ENCODE measurements at places on chromosomes 4 and X. TPM values are rescaled to one million over a fixed set of nuclear protein-coding genes. Genes with fewer than 3 reads are reported as not detected.

Gene SHOX
- not detected for total RNA-seq

Gene TRIM75
- not detected for total RNA-seq

Gene BANK1
- total RNA-seq = 2.9 TPM

Gene NCAPG
- 1.6 TPM for total RNA-seq

Gene HSD17B13
- total RNA-seq = 0.18 TPM

Gene ABCB7
- 23.1 TPM for total RNA-seq

Gene IL21
- not detected for total RNA-seq

Gene REELD1
- not detected for total RNA-seq

- peaks cover 4% of the 10 kb centered on the region for H3K27me3 ChIP-seq
- H3K27ac ChIP-seq = no peak overlapping the region
- no peaks in the 10 kb centered on the region for H3K36me3 ChIP-seq
- DNase-seq = no peak
Measured at GRCh38 chr4:101584306-101584705, 206.2 kb upstream of the BANK1 start.

- H3K27ac ChIP-seq = no peak overlapping the region
- peaks cover 23% of the 10 kb centered on the region for H3K27me3 ChIP-seq
- no peaks in the 10 kb centered on the region for H3K4me1 ChIP-seq
- H3K36me3 ChIP-seq = no peaks in the 10 kb centered on the region
Measured at GRCh38 chrX:107482046-107482445, 32.6 kb downstream of the FRMPD3 start.

GRCh38 chr4:26955241-26955640 lies 94.6 kb downstream of the STIM2 start:
- no peaks in the 10 kb centered on the region for H3K4me1 ChIP-seq
- no peaks in the 10 kb centered on the region for H3K36me3 ChIP-seq
- DNase-seq = no peak
- no peak overlapping the region for H3K27ac ChIP-seq

DNA sequence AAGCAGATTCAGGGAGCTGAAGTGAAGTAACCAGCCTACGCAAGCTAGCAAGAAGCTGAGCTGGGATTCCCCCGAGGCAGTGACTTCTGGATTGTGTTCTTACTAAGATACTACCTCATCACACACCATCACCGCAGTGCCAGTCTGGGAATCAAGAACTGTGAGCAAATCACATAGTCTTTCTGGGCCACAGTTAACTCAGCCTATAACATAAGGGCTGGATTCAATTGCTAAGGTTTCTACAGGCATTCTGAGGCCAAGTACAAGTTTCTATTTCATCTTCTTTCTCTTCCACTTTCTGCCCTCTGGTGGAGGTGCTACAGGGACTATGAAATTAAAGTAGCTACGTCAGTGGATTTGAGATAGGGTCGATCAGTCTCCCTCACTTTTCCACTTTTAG lies 1.4 kb upstream of the CORIN start:
- DNase-seq = peak; percentile 11
- H3K4me1 ChIP-seq = peaks cover 13% of the 10 kb centered on the region
- H3K4me3 ChIP-seq = no peak overlapping the region
- no peak overlapping the region for H3K27ac ChIP-seq

DNA sequence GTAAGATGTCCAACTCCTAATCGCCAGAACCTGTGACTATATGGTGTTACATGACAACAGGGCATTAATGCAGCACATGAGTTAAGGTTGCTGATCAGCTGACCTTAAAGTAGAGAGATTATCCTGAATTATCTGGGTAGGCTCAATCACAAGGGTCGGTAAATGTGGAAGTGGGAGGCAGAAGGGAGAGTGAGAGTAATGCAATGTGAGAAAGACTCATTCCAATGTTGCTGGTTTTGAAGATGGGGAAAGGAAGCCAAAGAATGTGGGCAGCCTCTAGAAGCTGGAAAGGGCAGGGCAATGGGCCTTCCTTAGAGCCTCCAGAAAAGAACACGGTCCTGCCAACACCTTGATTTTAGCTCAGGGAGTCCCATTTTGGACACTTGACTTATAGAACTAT lies 67.4 kb downstream of the STX18 start:
- no peak for DNase-seq
- H3K4me3 ChIP-seq = no peak overlapping the region
- peak overlapping the region; percentile 64 for H3K27ac ChIP-seq
- H3K4me1 ChIP-seq = peaks cover 17% of the 10 kb centered on the region
- H3K36me3 ChIP-seq = peaks cover 7% of the 10 kb centered on the region
- H3K27me3 ChIP-seq = no peaks in the 10 kb centered on the region

DNA sequence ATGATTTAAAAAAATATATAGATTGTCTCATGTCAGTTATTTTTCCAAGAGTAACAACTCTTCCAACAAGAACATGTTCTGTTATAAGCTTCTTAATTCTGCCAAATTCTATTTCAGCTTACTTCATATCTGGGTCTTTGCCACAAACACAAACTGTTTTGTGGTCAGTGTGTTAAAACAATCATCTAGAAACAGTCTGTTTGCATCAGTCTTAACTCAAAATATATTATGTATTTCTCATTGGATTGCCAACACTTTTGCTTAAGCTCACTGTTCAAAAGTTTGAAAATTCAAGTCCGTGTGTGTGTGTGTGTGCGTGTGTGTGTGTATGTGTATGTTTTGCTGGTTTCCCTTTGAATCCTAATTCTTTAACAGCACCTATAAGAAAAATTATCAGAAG lies 752.3 kb upstream of the NDST4 start:
- H3K27ac ChIP-seq = no peak overlapping the region
- no peak overlapping the region for H3K4me3 ChIP-seq
- no peaks in the 10 kb centered on the region for H3K27me3 ChIP-seq
- H3K36me3 ChIP-seq = no peaks in the 10 kb centered on the region
- H3K4me1 ChIP-seq = no peaks in the 10 kb centered on the region
- DNase-seq = no peak

DNA sequence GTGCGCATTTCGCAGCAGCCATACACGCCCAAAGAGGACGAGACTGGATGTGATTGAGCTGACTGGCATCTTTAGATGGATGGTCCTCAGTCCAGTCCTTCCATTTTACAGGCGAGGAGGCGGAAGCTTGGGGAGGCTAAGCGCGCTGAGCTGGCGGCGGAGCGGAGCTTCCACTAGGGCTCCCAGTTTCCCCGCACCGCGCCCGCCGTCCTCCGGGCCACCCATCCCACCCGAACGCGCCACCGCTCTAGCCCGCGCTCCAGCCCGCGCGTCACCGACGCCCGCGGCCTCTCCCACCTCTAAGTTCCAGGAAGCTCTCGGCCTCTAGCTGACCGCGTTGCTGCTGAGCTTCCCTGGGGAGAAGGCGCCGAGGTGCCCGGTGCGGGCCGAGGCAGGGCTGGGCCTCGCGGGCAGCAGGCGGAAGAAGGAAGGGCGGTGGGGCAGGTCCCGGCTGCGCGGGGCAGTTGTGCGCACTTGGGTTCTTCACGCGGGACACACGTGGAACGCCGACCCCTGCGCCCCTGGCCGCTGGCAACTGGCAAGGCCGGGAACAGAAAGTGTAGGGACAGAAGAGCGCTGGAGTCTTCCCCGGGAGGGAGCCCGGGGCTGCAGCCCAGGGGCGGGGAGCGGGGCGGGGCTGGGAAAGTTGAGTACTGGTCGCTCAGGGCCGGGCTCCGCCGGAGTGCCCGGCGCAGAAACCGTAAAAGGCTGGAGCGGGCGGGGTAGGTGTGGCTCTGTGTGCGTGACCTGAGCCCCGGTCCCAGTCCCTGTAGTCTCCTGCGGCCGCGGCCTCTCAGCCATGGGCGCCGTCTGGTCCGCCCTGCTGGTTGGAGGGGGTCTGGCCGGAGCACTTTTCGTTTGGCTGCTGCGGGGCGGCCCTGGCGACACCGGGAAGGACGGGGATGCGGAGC lies at the start of gene STBD1:
TSS of gene STBD1 (plus strand) at position 763 of the 911 bp plus-strand sequence. CDS start at position 800, 37 bp downstream.
- peak; percentile 78 for DNase-seq
- peaks cover 4% of the 10 kb centered on the region for H3K4me1 ChIP-seq
- H3K27ac ChIP-seq = peak within 1 kb of the TSS; percentile 81
- H3K36me3 ChIP-seq = no peaks in the 10 kb centered on the region
- no peaks in the 10 kb centered on the region for H3K27me3 ChIP-seq

GRCh38 chrX:47420265-47420664 lies 49.9 kb downstream of the ZNF157 start:
- no peaks in the 10 kb centered on the region for H3K36me3 ChIP-seq
- no peak overlapping the region for H3K4me3 ChIP-seq
- no peak overlapping the region for H3K27ac ChIP-seq
- H3K27me3 ChIP-seq = peaks cover 6% of the 10 kb centered on the region
- no peak for DNase-seq

DNA sequence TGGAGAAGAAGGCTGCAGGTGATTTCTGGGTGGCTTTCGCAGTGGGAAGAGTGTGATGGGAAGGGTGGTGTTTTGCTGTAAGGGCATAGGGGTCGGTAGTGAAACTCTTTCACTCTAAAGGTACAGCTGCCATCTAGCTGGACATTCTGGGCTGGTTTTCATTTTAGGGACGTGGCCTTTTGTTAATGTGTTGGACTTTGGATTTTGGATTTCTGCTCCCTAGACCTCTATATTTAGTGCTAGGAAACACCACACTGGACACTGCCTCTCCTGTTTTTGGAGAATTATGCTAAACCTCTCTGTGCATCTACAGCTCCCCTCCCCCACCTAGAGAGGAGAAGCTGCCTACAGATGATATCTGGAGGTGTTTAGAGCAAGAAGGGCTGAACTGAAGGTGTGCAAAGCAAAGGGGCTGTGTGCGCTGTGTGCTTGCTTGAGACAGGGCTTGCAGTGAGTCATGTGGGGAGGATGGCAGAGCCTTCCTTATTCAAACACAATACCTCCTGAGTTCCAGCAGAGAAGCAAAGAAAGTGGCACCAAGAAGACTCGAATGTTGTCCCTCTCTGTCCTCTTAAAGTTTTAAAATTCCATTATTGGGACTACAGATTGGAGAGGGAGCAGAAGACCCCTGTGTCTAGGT lies 47.9 kb downstream of the STARD8 start:
- H3K4me3 ChIP-seq = no peak overlapping the region
- H3K4me1 ChIP-seq = no peaks in the 10 kb centered on the region
- no peak for DNase-seq
- H3K36me3 ChIP-seq = no peaks in the 10 kb centered on the region
- no peak overlapping the region for H3K27ac ChIP-seq

- H3K4me3 ChIP-seq = no peak overlapping the region
- no peaks in the 10 kb centered on the region for H3K27me3 ChIP-seq
- H3K27ac ChIP-seq = no peak overlapping the region
- no peaks in the 10 kb centered on the region for H3K36me3 ChIP-seq
- no peak for DNase-seq
Measured at GRCh38 chr4:74535512-74535911, 90.6 kb downstream of the AREG start.

DNA sequence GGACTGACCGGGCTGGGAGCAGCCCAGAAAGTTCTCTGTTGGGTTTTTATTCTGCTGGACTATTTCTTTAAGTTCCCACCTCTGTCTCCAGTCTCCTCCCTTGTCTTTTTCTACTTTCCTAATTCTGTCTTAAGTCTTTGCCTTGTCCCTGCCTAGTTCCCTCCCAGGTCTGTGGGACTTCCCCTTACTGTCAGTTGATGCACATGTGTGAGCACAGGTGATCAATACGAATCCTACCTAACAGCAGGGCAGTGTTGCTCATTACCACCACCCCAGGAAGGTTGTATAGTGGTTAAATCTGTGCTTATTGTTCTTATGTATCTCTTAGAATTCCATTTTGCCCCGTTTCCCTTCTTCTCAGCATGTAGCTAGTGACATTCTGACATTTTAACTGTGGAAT lies 62.1 kb downstream of the GALNTL6 start:
- H3K4me3 ChIP-seq = no peak overlapping the region
- no peaks in the 10 kb centered on the region for H3K27me3 ChIP-seq
- H3K27ac ChIP-seq = no peak overlapping the region
- H3K36me3 ChIP-seq = no peaks in the 10 kb centered on the region

DNA sequence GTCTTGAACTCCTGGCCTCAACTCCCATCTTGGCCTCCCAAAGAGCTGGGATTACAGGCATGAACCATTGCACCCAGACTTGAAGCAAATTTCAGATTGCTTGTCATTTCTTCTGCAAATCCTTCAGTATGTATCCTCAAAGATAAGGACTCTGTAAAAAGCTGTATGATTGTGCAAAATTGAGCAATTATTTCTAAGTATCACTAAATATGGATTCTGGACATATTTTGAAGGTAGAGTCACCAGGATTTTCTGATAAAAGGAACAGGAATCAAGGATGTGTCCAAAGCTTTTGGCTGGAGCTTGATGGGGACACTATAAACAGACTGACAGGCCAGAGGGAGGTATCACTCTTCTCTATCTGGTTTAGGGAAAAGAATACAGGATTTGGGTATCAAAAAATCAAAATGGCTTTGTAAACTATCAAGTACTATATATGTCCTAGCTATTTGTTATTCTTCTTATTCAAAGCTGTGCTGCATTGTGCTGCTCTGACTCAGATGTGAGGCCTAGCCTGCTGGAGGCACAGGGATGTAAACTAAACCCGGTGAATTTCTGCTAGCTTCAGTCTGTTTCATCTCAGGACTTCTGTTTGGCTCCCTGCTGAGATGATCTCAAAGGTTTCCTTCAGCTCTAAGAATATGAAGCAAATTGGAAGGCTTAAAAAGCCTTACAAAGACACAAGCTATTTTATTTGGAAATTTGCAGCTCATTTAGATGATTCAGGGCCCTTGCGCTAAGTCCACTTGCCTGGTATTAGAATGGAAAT lies 8.3 kb downstream of the RPS4X start:
- no peaks in the 10 kb centered on the region for H3K36me3 ChIP-seq
- H3K27me3 ChIP-seq = no peaks in the 10 kb centered on the region
- no peak for DNase-seq
- H3K4me3 ChIP-seq = no peak overlapping the region
- no peak overlapping the region for H3K27ac ChIP-seq

GRCh38 chrX:155052738-155053498 lies 18.0 kb downstream of the CMC4 start:
- H3K4me3 ChIP-seq = no peak overlapping the region
- H3K36me3 ChIP-seq = peaks cover 4% of the 10 kb centered on the region
- no peaks in the 10 kb centered on the region for H3K27me3 ChIP-seq
- DNase-seq = no peak
- H3K4me1 ChIP-seq = no peaks in the 10 kb centered on the region
- H3K27ac ChIP-seq = no peak overlapping the region
